ENCODE measurements at places on chromosomes 5 and 9.
A peak's percentile ranks its signal among the peaks of the same experiment; 100 is the strongest.

GRCh38 chr9:17699615-17700330 is 120.9 kb downstream of the SH3GL2 start:
- no peak for DNase-seq

DNA sequence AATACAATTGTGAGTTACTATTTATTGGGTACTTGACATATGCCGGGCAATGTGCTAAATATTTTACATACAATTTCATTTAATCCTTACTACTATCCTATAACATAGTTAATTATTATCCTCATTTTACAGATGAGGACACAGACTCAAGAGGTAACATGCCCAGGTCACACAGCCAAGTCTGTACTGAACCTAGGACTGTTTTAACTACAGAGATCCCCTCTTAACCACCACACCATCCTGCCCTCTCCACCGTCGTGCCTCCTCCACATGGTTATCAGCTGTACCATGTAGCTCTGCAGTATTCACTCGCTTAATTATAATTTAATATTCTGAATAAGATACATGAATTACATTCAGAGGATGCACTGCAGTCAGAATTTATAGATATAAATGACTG is 5.3 kb downstream of the RAB14 start:
- DNase-seq: peak; percentile 59

GRCh38 chr9:132319421-132320110 is 35.2 kb downstream of the SETX start:
- no peak for DNase-seq

GRCh38 chr9:108377382-108377781 is 478.4 kb downstream of the ACTL7B start:
- no peak for DNase-seq

- DNase-seq: no peak
Measured at GRCh38 chr5:150582241-150583109, 58.0 kb upstream of the SYNPO start.

DNA sequence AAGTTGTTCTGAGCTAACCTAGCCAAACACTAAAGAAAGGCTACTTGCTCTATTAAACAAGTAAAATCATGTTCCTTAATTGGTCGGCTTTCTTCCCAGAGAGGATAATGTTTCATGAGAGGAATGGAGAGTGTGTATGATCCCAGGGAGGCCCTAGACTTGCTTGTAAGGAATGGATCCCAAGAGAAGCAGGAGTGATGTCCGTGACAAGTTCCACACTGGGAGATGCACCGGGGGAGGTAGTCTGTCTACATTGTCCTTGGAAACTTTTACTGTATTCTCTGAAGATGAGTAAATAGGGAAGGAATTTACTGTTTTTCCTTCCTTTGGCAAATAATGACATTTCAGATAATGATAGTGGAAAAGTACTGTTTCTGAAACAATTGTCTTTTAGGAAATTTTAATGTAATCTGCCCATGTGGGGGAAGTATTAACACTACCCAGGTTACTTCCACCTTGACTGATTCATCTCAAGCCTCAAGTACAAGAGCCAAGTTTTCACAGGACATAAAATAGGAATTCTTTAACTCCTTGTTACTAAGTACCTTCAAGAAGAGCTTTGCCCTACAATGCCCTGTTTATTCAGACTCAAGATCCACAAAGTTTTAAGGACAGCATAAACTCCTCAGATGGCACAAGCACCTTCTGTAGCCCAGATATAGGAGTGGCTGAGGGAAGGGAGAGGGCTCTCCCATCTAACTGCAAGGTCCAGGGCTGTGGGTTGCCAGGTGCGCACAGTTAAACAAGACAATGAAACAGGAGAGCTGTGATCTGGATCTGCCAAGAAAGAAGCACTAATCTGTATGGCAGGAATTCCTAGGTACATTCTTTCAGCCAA is 152.1 kb downstream of the GNA14 start:
- no peak for DNase-seq

GRCh38 chr9:117354244-117354847 is 60.5 kb downstream of the ASTN2 start:
- peak; percentile 57 for DNase-seq

- DNase-seq: no peak
Measured at GRCh38 chr9:110027671-110028081, 180.3 kb downstream of the C9orf152 start.

DNA sequence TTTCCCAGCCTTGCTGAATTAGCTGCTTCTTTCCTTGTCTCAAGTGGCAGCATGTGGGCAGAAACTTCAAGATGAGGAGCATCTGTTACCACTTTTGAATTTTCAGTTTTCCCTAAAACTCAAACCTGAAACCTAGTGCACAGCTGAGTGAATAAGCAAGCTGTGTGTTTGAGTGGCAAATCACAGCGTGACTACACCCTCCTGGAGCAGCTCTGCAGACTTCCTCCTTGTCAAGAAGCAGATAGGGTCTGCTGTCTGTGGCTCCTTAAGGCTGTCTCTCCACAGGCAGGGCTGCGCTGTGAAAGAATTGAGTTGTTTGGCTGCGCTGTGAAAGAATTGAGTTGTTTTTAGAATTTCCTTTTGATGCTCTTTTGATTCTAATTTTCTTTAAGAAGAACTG is 179.7 kb upstream of the HAPLN1 start:
- DNase-seq: no peak

DNA sequence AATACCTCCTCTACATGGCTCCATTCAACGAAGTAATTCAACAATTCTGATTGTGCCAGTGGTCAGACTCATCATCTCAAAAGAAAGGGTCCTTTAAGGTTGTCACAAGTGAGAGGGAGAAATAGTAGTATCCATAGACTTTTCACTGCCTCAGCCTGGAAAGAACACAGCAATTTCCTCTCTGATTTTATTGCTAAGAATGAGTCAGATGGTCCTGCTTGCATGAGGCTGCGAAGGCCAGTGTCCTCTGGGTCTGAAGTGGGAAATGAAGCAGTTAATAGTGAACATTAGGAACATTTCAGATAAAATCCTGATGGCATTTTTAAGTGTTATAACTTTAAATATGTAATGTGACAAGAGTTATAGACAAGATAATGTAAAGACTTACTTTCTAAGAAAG is 979.0 kb downstream of the EFNA5 start:
- no peak for DNase-seq

GRCh38 chr9:114178076-114178475 is 22.7 kb downstream of the COL27A1 start:
- DNase-seq: no peak

DNA sequence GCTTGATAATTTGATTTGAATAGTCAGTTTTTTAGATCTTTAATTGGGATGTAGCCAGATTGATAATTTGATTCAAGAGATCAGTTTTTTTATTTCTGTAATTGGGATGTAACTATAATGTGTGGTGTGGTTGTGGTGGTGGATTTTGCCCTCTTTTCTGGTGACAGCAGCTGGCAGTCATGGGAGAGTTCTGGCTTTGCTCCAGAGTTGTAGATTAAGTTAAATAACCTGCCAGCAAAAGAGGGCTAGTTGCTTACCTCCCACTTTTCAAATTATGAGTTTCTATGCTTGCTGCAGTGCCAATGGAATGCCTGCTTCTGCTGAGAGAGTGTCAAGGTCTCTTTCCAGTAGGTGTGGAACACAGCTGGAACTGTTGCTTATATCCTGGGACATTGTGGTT is 315.1 kb downstream of the CCDC171 start:
- no peak for DNase-seq
